ENCODE measurements at places on chromosomes 5 and 9.

- no peak for DNase-seq
Measured at GRCh38 chr9:133004999-133005760, 25.6 kb upstream of the GTF3C5 start.

- no peak for DNase-seq
Measured at GRCh38 chr5:105616599-105616998, 2054.0 kb upstream of the NUDT12 start.

DNA sequence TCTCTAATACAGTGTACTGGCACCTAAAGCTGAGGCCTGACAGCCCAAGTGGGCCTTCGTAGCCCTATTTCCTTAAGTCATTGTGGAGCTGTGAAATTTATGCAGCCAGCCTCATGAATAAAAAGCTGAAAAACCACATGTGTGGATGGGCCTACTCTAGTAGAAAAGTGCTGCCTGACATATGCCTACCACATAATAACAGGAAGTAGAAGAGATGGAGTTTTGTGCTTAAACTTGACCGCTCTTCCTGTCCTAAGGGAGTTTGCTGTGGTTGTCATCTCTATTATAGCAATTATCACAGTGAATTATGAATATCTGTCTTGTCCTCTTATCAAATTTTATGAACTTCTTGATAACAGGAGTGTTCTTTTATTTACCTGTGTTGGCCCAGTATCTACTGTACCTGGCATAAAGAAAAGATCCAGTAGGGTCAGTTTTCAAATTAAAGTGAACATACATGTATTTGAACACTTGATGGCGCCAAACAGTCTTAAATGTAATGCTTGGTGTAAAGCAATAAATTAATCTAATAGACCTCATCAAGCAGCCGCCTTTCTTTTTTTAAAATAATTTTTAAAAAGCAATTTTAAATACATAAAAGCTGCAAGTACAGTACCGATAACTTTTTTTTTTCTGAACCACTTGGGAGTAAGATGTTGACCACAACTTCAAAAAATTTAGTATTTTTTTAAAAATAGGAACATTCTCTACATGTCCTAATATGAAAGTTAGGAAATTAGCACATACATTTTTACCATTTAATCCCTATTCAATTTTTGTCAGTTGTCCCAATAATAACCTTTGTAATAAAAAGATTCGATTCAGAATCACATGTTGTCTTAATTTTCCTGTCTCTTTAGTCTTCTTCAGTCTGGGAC is 51.0 kb downstream of the FKTN start:
- no peak for DNase-seq

DNA sequence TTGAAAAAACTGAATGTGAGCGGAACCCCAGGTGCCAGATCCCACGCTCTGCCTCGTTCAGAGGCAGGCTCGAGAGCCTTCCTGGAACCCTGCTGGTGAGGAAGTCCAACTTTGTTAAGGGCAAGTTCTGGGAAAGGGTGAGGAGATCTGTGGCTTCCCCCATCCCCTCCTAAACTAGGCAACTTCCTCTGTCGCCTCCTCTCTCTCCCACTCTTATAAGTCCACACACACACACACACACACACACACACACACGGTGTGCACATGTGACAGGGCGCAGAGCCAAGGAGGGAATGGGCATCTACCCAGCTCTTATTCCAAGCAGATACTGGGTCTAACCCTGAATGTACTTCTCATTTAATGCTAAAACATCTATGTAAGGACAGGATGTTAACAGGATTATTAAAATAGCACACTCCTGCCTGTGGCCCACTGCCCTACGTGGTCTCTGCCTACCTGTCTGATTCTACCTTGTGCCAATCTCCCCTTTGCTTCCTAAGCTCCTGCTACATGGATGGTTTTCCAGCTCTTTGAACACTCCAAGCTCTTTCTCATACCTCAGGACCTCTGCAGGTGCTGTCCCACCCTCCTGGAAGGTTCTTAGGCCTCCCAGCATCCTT is 72.4 kb upstream of the FBXW11 start:
- no peak for DNase-seq

- DNase-seq = no peak
Measured at GRCh38 chr5:80607832-80608231, 37.8 kb upstream of the ANKRD34B start.

DNA sequence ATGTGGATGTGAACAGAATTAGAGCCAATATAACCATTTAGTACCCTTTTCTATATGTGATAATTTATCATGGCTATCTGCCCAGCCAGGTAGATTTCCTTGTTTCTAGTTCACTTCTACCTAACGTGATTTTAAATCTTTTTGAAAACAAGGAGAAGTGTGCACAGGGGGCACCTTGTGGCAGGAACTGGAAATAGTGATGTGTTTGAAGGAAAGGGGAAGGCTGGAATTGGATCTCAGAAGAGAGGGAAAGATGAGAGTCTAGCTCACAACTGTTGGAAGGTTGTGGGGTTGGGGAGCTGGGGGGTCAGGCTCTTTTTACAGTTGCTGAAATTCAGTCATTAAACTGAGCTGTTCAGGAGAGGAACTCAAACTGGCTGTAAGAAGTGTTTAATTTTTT is 219.5 kb downstream of the KCTD16 start:
- DNase-seq = no peak

- DNase-seq = no peak
Measured at GRCh38 chr5:130138406-130139045, 234.3 kb downstream of the CHSY3 start.

DNA sequence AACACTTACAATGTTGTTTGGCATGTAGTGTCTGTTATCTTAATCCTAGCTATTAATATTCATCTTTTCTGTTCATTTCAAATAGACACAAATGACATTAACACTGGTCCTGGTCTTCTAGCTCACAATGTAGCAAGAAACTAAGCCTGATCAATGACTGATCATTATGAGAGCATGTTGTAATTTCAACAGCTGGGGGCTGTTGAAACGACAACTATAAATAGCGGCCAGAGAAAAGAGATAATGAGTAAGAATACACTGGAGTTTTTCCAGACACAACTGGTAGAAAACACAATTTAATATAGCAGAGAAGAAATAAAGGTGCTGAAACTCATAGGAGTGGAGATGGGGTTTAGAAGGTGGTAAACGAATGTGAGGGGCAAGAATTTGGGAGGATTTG is 89.2 kb downstream of the HTR4 start:
- no peak for DNase-seq

DNA sequence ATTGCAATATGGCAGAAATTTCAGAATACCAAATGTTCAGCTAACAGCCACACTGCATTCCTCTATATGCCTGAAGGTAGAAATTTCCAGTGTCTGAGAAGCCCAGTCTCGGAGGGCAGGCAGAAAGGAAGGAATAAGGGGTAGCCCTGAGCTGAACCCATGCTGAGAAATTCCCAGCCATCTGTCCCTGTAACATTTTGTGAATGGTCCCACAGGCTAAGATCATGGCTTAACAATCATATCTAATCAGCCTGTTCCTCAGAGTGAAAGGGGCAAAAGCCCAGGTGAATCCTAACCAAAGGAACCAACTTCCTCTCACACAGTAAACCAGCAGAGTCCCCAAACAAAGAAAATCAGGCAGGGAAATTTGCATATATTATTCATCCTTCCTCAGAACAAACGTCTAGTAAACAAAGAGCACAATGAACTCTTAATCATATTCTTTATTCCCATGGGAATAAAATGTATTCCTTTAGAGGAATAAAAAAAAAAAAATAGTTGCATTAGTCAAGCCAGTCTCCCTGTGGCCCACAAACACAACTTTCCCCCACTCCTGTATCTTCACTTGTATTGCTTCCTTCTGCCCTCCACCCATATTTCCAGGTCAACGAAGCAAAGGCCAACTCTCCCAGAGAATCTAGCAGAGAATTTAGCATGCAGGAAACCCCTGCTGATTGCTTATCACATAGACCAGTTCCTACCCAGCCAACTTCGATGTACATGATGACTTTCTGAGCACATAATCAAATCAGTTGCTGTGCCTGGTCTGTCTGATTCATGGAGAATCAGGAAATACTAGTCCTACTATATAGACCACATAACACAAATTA is 257.6 kb downstream of the FAM114A2 start:
- DNase-seq = no peak

DNA sequence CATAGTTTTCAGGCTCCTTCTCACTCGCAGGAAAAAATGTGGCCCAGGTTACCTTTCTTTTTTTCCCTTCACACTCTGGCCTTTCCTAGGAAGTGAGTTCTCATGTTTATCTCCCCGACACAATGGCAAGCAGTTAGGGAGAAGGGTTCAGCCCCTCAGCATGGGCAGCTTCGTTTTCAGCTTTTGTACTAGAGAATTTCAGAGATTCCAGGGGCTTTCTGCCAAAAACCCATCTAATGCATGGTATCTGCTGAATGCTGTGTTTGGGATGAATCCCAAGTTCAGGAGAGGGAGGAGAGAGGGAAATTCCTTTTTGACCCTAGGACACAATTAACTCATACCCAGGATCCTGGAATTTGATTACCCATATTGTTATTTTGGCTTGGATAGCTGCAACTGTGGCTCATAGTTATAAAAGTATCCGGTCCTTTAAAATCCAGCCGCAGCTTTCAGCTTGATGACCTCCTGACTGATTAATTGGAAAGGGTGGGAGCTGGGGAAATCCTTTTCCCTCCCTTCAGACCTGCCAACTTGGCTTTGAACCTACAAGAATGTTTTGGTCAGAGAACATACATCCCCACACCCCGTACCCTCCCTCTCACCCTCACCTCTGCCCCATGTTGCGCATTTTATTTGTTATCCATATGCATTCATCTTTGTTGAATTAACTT is 78.4 kb downstream of the TMEM252 start:
- DNase-seq = no peak

GRCh38 chr9:27683181-27683580 is 109.9 kb upstream of the C9orf72 start:
- no peak for DNase-seq

- DNase-seq = no peak
Measured at GRCh38 chr9:86369810-86370209, 15.6 kb upstream of the TUT7 start.
